ENCODE measurements at places on chromosomes 5 and 9. TPM values are rescaled to one million over a fixed set of nuclear protein-coding genes. Genes with fewer than 3 reads are reported as not detected.

- DNase-seq, result no peak
Observed at GRCh38 chr5:3531320-3531986, 64.2 kb upstream of the IRX1 start.

ADGRD2 gene
- total RNA-seq, result 0.23 TPM

TAF1L gene
- total RNA-seq, result 0.03 TPM

DNA sequence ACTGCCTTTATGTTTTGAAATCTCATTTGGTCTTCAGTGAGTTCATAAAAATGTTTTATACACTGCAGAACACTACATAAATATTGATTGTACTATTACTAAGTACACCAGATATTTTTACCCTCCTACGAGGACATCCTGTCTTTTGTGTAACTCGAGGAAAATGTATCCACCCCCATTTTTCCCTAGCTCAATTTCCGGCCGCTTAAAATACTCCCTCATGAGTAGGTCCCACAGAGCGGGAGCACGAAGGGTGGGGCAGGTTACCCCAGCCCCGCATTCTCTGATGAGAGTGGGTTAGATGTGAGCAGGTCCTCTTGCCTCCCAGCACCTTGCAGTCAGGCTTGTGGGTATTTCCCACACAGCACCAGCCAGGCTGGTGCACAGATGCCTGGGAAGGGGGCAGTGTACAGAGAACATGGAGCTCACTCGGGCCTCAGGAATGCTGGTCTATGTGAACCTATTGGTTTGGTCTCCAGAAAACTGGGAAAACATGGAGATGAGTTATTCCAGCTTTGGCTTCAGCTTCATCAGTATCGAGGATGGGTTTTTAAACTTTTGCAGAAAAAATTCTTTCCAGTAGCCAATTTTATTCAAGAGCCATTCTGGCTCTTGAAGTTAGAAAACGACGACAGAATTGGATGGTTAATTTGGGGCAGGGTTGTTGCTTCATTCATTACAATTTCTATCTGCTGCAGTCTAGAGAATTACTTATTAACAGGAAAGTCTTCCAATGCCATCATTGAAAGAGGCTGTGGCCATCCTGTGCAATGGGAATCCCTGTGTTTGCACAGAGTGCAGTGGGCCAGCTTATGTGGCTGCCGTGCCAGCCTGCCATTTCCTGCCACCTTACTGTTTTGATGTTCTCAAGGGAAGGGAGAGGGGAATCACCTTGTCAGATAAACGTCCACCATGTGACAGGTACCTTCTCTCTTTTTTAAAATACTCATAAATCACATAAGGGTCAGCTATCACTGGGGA lies 73.2 kb downstream of the WDR41 start:
- DNase-seq, result peak; percentile 32

CDX1 gene
- 1.3 TPM for total RNA-seq

- no peak for DNase-seq
Observed at GRCh38 chr5:133311176-133311575, 259.4 kb downstream of the HSPA4 start.

GRCh38 chr9:18473652-18474279 lies at the start of gene ADAMTSL1:
TSS of gene ADAMTSL1 (plus strand) at chr9:18474153. CDS start at chr9:18474233, 80 bp downstream.
- DNase-seq, result peak; percentile 80

GRCh38 chr5:180423133-180423532 lies 70.0 kb upstream of the GFPT2 start:
- no peak for DNase-seq

PARP8 gene
- 9.5 TPM for total RNA-seq

- DNase-seq, result no peak
Observed at GRCh38 chr5:136094913-136095641, 37.6 kb upstream of the SMAD5 start.

DNA sequence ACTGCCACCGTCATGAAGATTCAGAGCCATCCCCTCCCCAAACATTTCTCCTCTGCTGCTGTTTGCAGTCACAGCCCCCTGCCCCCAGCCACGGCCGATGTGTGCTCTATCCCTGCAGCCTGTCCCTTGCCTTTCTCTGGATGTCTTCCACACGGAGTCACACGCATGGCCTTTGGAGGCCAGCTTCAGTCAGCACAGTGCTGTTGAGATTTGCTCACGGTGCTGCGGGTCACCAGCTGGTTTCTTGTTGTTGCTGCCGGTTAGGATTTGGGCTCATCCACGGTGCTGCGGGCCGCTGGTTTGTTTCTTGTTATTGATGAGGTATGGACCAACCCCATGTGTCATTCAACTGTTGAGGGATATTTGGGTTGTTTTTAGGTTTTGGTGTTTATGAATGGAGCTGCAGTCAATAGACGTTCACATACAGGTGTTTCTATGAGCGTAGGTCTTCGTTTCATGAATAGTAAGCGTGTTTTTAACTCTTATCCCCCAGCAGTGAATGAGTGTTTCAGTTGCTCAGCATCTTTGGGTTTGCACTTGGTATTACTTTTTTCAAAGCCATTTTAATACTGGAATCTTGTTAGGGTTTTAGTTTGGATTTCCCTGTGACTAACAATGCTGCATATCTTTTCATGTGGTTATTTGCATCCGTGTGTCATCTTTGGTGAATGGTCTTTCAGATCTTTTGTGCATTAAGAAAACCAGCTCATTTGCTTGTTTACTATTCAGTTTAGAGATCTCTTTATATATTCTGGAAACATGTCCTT lies 57.6 kb downstream of the AHRR start:
- peak; percentile 51 for DNase-seq

SOX30 gene
- 0.11 TPM for total RNA-seq

- no peak for DNase-seq
Observed at GRCh38 chr5:9398227-9398626, 147.6 kb downstream of the SEMA5A start.

DNA sequence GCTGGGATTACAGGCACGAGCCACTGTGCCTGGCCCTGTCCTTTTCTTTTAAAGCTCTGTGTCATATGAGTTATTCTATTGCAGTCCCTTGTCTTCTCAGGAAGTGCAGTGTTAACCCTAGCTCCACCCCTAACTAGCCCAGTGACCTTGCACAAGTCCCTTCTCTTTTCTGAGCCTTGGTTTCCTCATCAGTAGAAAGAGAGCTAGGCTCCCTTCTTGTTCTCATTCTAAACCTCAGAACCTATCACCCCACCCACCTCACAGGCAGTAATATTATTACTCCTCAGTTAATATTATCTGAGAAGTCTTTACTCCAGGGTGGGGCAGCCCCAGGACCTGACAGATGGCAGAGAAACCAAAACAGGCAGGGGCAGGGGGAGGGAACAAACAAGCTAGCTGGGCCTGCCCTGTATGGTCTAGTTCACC lies 7.2 kb downstream of the CYFIP2 start:
- no peak for DNase-seq

OR1L6 gene
- total RNA-seq, result not detected

GRCh38 chr5:59617186-59617771 lies 276.2 kb downstream of the PDE4D start:
- no peak for DNase-seq

SH3RF2 gene
- 11.9 TPM for total RNA-seq

TGFBI gene
- total RNA-seq, result 1,514 TPM

GRCh38 chr5:126656401-126657007 lies 55.8 kb downstream of the PHAX start:
- peak; percentile 45 for DNase-seq

ATP6V1G1 gene
- 172 TPM for total RNA-seq

DNA sequence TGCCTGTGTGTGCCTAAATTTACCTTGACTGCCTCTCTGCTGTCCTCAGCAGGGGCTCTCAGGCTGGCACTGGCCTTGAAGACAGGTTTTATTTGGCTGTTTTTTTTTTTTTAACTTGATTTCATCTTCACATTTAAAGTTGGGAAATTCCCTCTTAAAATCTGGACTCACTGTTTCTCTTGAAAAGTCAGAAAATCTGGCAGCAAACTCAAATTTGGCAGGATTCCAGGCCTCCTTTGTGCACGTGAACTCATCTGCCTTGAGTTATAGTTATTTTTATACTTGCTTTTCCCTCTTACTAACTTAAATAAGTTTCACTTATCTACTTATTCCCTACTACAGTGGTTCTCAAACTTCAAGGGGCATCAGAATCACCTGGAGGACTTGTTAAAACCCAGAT lies 118.4 kb upstream of the MAP3K1 start:
- DNase-seq, result no peak

DNA sequence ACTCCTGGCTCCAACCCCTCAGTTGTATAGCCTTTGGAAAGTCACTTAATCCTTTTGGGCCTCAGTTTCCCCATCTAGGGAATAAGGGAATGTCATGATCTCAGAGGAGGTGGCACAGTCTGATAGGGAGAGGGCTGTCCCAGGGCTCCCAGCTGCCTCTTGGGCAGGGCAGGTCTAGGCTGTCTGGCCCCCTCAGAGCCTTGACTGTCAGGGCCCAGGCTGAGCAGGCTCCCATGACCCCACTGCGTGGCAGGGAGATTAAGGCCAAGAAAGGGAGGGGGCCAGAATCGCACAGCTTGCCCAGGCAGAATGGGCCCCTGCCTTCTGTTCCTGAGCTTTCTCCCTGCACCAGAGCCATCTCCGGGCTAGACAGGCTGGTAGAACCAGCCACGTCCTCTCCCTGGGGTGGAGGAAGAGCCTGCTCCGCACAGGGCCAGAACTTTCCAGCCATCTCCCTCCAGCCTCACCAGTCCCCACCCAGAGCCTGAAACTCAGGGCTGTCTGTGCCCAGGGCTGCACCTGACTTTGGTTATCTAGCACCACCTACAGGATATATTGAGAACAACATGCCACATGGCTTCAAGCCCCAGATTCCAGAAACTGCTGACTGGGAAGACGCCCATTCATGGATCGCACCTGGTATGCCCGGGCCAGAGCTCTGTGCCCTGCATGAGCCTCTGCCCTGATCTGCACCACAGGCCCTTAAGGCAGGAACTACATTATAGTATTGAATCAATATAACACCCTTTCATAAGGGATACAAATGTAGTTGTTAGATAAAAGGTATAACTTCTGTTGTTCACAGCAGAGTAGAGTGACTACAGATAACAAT lies 32.1 kb downstream of the NAIF1 start:
- peak; percentile 84 for DNase-seq

- DNase-seq, result no peak
Observed at GRCh38 chr5:180607861-180608571, 16.7 kb upstream of the SCGB3A1 start.
